CD4-positive, alpha-beta T cell treated with Interleukin-21 for 1 hour (primary cell): ENCODE measurements at places on chromosomes 7 and 10.
A peak's percentile ranks its signal among the peaks of the same experiment; 100 is the strongest.

- DNase-seq: no peak
Observed at GRCh38 chr10:68121852-68122251, 12.6 kb downstream of the MYPN start.

DNA sequence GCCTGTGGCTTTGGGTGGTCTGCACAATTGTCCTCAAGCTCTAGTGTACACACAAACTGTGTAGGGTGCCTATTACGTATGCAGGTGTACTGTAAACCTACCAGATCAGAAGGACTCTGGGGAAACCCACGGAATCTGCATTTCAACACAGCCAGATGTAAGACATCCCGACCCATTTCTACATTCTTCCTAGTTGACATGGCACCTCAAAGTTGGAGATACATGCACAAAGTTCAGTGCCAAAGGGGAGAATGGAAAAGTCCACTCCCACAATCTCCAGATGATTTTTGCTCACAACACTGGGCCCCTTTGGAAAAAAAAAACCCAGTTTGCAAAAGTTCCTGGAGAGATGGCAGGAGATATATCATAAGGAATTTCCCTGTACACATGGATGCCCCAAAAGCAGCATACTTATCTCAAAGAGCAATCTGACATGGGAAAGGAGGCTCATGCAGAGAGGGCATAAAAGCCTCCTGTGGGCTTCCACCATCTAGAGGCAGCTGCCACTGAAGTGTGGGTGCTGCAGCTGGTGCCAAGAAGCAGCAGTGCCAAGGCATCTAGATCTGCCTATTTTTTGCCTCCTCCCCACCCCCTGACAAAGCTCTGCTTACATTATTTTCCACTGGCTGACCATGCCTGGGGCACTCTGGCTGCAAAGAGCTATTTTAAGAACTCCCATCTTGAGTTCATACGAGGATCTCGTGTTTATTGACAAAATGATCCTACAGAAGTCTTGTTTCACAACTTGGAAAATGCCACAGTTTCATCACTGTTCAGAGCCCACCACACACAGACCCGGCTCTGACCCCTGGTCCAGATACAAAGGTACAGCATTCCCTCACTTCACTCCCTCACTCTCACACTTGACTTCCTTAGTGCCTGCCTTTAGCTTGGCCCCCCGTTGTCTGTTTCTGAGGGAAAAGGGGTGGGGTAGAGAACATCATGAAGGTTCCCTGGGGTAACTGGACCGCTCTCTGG, 12.9 kb downstream of the TECTB start:
- DNase-seq: no peak

DNA sequence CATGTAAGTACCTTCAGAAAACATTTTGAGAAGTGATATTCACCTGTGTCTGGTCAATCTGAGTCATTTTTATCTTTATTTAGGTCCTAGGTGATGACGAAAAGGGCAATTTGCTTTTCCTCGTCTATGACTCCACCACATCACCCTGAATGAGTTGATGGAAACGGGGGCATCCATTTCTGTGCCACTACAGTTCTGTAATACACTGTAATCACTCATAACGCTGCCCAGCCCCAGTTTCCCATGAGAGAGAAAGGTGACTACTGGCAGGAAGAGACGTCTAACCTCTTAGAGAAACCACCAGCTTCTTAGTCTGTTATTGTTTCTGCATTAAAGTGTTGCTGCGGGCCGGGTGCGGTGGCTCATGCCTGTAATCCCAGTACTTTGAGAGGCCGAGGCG, 205.3 kb upstream of the MKLN1 start:
- no peak for DNase-seq

DNA sequence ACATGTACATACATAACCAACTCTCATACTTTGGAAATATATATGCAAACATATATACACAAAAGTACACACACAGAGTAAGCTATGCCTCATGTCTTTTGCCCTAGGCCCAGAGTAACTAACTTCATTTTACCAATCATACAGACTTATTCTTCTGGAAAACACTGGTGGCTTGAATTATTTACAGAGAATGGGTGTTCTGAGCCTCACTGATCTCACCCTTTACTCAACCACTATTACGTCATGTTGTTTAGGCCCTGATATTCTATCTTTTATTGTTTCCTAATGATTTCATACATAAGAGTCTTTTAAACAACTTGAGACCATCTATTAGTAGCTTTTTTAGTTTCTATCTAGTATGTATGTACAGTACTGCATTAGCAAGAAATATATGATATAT, 43.0 kb downstream of the ANK3 start:
- DNase-seq: no peak

- peak; percentile 23 for DNase-seq
Observed at GRCh38 chr10:12547301-12547771, 198.0 kb downstream of the CAMK1D start.

DNA sequence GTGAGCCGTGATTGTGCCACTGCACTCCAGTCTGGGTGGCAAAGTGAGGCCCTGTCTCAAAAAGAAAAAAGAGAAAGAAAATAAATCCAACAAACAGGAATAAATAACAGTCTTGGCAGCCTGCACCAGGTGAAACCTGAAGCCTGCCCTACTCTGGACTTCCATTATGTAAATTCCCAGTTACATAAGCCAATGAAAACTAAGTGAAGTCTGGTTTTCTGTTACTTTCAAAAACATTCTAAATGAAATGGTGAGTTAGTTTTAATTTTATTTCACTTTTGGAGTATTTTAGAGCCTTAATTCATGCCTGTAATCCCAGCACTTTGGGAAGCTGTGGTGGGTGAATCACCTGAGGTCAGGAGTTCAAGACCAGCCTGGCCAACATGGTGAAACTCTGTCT, 22.5 kb upstream of the HIBADH start:
- DNase-seq: no peak

DNA sequence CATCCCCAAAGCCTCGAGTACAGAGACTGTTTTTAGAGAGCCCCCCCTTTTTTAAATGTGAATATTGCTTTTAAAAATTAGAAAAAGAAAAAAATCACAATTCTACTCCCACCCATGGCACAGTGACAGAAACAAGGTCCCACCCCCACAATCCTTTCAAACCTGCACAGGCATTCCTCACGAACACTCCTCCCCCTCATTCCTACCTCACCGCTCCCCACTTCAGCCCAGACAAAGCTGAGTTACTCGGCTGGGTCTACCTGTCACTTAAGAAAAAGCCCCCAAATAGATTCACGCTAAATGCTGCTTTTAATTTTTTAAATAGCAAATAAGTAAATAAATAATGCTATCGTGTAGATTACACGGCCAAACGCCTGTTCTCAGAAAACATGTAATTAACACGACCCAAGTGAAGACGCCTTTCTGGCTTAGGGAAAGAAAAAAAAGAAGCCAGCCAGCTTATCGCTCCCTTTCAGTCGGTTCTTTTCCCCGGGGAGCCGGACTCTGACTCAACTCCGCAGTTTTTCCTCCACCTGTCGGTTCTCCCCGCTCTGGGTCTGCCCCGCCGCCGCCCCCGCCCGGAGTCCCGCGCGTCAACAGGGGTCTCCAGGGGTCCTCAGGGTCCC, 739 bp downstream of the MPP7 start:
- DNase-seq: no peak

DNA sequence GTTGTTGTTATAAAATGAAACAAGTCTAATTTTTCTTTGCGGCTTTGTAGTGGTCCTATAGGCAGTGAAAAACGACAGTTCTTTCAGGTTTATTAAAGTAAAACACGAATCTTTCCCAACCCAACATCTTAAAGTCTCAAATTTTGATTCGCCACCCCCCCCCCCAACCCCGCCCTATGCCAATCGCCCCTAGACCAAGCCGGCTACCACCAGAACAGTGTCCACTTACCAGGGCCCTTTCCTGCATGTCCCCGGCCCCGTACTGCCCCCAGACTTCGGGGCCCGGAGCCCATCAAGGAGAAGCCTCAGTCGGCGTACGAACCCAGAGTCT, 335 bp upstream of the CHCHD1 start:
- no peak for DNase-seq

DNA sequence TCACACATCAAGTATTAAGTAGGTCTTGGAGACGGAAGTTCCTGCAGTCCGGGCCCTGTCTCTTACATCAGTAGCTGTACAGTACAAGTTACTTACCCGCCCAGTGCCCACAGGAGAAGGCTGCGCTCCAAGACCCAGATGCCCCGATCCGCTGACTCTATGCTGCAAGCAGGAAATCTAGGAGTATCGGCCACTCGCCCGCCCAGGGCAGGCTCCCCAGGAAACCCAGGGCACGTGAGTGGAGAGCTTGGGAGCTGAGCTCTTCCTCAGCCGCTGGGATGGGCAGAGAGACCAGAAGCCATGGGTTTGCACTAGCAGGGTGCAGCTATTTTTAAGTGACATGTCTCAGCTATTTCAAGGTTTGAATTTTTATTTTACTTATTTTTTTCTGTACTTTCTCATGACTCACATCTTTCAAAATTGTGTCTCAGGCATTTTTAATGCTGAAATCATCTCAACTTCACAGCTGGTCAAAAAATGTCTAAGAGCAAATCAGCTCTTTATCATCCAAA, 1.9 kb upstream of the GPER1 start:
- no peak for DNase-seq

- DNase-seq: no peak
Observed at GRCh38 chr10:117166418-117167345, 28.6 kb upstream of the VAX1 start.

GRCh38 chr10:821322-821721, 110.2 kb downstream of the LARP4B start:
- DNase-seq: no peak

DNA sequence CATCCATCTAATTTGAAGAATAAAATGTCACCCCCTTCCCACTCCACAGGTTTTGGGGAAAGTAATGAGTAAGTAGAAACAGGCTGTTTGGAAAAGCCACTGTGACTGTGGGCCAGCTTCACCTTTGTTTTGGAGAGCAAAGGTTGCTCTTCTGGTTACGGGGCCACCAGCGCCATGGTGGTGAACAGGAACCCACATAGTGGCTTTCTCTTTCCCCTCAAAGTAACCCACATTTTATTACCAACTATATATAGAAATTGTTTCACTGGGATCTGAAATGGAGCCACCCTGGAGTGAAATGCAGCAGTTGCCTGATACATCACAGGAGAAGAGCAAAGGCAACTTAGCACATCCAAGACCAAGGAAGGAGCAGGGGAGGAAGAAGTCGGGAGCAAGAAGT, 112.3 kb upstream of the EFCAB10 start:
- no peak for DNase-seq
